Activated T-cell treated with anti-CD3 and anti-CD28 coated beads, Interleukin-2, amount 50 U/mL, for 4 hours (primary cell): ENCODE measurements at places on chromosomes 11 and 22. TPM values are rescaled to one million over a fixed set of nuclear protein-coding genes. Genes with fewer than 3 reads are reported as not detected.

DNA sequence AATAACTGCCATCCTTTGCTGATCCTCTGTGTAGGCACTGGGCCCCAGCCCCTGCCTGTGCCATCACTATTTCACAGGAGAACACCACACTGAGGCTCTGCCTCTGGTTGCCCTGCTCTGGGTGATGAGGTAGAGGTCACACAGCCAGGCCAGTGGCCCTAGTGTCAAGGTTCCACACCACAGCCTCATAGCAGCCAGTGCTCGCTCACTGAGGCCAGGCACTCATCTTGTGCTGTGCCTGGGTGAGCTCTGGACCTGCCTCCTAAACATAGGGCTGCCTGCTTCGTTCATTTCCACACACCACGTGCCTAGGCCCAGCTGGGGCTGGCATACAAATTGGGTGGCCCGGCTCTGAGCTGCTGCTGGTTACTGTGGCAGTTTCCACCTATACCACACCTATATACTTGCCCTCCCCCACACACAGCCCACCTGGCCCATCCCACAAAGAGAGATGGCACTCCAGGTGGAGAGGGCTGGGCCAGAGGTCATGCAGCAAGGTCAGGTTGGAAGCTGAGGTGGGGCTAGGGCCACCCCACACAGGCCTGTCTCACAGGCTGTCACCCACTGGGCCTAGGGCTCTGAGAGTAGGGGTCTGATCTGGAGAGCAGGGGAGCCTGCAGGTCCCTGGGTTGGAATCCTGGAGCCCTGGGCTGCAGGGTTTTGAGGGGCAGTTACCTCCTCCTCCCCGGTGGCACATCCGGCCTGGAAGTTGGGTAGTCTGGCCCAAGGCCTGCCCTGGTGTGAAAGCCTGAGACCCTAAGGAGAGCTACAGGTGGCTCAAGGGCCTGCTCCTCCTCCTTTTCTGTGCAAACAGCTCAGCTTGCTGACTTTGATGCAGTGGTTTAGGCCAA, 11.2 kb downstream of the KCNQ1OT1 start:
- no peak for DNase-seq

HTR3B gene
- not detected for total RNA-seq

PLEKHB1 gene
- total RNA-seq = 3.4 TPM

GRCh38 chr11:115674176-115674936, 170.1 kb upstream of the CADM1 start:
- DNase-seq = no peak

SLC22A12 gene
- total RNA-seq = not detected

FEN1 gene
- total RNA-seq = 94.2 TPM

- DNase-seq = no peak
Observed at GRCh38 chr22:47152938-47153337, 390.5 kb downstream of the TBC1D22A start.

CARNS1 gene
- total RNA-seq = 2.2 TPM

VSIG2 gene
- total RNA-seq = not detected

- no peak for DNase-seq
Observed at GRCh38 chr11:4926608-4927007, 2.5 kb upstream of the OR51G1 start.

DNA sequence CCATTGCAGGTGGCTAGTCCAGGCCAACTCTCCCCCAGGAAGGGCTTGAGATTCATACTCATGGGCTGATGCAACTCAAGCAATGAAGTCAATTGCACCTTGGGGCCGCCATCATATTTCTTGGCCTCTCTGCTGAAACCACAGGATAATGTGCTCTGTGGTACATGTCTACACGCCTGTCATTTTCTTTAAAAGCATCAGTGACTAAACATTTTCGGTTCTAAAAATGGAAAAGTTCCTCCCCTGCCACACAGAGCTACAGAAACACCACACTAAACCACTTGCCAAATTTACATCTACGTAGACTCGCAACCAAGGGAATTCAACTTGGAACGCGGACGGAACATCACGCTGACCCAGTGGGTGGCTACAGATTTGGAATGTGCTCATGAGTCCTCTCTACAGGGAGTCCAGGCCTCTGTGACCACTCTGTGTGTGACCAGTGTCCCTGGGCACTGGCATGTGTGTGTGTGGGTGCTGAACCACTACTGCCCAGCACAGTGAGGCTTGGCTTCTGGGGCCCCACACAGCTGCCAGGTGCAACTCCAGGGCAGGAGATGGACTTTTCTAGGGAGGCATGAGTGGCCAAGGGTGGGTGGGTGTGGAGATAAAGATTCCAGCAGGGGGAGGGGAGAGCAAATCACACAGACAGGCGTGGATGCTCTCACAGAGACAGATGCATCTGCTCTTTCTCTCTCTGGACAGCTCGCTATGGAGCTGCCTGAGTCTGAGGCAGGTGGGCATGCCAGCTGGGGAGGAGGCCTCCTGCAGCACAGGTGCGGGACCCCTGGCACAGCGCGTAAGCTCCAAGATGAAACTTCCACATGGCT, 261.9 kb downstream of the CTTN start:
- no peak for DNase-seq

MMP11 gene
- total RNA-seq = 2.2 TPM

KCTD14 gene
- 0.45 TPM for total RNA-seq

GRCh38 chr11:117900720-117901440, 24.4 kb upstream of the FXYD6 start:
- DNase-seq = no peak

- DNase-seq = no peak
Observed at GRCh38 chr11:84930863-84931262, 696.3 kb downstream of the DLG2 start.

RCOR2 gene
- not detected for total RNA-seq

- no peak for DNase-seq
Observed at GRCh38 chr11:126059238-126059781, 3.4 kb downstream of the CDON start.

DNA sequence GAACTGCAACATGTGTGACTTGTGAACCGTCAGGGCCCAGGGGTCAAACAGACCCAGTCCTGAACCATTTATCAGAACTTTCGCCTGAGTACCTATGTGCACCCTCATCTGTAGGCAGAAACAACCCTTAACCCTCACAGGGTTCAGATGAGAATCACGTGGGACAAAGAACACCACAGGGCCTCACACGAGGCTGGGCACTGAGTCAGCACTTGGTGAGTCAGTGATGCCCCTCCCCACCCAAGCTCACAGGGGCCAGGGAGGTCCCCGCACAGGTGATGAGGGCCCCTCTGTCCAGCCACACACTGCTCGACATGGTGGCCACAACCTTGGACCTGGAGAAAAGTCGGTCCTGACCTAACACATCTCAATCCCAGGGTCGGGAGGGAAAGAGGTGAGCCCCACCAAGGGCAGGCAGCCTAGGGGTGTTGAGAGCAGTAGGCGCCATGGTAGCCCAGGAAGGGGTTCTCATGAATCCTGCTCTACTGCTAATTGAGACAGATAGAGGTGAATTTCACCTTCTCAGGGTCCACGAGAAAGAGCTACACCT, 176.4 kb downstream of the SHANK2 start:
- DNase-seq = no peak

CCDC81 gene
- total RNA-seq = 0.37 TPM

REXO2 gene
- total RNA-seq = 68.4 TPM

RASGRP2 gene
- 2.6 TPM for total RNA-seq

OR10V1 gene
- not detected for total RNA-seq

OR2D2 gene
- total RNA-seq = not detected

- DNase-seq = no peak
Observed at GRCh38 chr11:104380358-104380757, 216.4 kb upstream of the PDGFD start.

DNA sequence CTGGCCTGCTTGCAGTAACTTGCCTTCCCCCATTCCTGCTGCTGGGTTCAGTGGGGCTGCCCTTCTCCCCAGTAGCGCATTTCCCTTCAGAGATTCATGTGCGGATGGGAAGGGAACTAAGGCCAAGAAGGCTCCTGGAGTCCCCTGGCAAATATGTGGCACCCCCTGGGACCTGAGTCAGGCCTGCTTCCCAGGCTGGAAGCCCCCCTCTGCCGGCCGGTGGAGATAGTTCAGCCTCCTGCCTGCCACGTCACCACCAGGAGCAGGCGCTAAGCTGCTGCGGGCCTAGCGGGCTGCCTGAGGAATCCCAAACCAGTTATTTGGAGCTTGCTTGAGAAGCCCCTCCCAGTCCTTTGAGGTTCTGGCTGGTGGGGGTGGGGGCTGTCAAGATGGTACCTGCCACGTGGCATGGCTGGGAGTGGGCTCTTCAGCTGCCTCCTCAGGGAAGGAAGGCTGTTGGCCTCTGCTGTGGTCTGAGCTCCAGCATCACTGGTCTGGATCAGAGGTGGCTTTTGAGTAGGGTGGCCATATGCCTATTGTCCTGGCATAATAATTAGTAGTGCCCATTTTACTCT, 2.0 kb downstream of the SERPINH1 start:
- DNase-seq = no peak

DNA sequence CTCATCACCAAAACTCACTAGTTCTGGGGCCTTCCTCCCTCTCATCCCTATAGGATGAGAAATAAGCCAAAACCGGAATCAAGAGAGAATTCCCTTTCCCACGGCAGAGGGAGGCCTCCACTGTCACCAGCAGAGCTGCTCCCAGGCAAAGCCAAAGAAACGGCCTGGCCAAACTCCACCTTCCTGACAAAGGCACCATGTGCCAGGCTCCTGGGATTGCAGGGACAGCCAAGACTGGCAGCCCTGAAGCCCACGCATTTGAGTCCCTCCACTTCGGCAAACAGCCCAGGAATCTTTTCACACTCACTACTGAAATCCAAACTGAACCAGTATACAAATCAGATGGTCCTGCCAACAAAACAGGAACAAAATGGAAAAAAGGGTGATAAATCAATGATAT, 6.1 kb downstream of the SMCO4 start:
- no peak for DNase-seq

VSTM5 gene
- not detected for total RNA-seq

DNA sequence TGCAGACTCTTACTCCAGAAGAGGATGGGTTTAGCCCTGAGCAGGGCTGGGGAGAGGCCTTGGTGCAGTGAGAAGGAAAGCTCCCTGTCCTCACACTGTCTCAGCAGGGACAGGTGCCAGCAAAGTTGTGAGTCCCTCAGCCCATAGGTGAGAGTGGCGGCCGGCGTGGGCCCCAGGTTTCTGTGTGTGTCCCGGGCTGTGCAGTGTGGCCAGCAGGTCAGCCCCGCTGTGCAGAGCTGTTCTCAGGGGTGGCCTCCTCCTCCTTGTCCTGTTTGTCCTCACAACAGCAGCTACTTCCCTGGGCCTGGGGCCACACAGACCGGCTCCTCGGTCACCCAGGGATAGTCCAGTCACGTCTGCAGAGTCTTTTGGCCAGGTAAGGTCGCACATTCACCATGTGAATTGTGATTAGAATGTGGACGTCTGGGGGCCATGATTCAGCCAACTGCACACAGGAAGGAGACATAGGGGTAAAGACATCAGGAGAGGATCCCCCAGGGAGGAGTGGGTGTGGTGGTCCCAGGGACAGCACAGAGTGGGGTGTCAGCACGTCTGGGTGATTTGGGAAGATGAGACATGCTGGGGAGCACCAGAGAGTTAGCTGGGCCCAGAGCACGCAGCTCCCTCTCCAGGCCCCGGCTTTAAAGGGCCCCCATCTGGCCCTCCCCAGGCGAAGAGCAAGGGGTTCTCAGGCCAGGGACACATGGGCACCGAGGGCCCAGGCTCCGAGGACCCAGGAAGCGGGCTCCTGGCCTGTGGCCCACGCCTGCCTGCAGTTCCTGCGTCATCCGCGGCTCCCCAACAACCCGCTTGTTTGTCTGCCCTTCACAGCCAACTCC, 81.6 kb downstream of the MYEOV start:
- peak; percentile 2 for DNase-seq

DNA sequence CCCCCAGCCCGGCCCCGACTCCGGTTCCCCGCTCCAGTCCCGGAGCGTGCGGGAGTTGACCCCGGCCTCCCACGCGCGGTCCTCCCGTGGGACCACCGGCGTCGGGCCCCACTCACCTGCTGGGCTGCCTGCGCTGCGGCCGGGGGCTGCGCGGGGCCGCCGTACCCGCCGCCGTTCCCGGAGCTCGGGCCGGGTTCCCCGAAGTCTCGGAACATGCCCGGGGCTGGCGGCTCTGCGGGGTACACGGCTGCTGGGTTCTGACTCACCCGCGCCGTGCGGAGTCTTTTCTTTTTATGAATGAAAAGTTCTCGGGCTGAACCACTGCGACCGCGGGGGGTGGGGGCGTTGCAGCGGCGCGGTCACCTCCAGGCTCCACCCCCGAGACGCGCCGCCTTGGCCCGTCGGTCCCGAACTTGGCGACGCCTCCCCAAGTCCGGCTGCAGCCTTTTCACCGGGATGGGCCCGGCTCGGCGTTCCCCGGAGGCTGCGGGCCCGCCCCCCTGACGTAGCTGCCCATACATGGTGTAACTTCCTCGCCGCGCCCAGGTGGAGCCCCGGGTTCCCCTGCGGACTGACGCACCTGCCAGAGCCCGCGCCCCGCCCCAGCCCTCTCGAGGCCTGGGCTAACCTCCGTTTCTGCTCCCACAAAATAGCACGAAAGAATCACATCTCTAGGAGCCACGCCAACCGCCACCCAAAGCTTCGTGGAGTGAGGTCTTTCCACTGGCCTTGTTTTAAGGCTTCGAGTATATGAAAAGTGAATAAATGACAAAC, at the start of gene FOSL1:
Gene FOSL1, minus strand, starts transcription at position 264 of the 774 bp plus-strand sequence. Its CDS starts 49 bp downstream, at position 215.
- peak; percentile 94 for DNase-seq

SELENOH gene
- total RNA-seq = 290 TPM

- DNase-seq = no peak
Observed at GRCh38 chr11:35618497-35619115, 346 bp downstream of the FJX1 start.

- DNase-seq = no peak
Observed at GRCh38 chr11:94672636-94673035, 95.5 kb upstream of the AMOTL1 start.

GRCh38 chr11:104064034-104064630, 27.7 kb downstream of the DDI1 start:
- no peak for DNase-seq

TEX12 gene
- not detected for total RNA-seq

PHLDA2 gene
- 11.0 TPM for total RNA-seq

DNA sequence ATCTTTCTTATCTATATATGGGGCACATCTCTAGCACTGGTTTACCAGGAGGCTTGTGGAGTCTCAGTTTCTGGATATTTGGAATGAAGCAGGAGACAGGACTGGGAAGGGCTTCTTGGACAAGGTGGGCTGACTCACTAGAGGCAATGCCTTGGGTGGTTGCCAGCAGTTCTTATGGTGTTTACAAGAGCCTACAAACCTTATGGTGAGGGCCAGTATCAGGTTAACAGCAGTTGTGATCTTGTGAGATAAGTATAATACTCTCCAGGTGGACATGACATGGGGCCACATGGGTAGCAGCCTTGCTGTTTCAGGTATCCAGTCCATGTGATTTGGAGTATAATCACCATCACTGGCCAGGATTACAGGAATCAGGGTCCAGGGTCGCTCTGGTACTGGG, 10.2 kb downstream of the FUT4 start:
- no peak for DNase-seq
